NCI-H187 (cell line): ENCODE measurements at places on chromosomes 4 and X.

DNA sequence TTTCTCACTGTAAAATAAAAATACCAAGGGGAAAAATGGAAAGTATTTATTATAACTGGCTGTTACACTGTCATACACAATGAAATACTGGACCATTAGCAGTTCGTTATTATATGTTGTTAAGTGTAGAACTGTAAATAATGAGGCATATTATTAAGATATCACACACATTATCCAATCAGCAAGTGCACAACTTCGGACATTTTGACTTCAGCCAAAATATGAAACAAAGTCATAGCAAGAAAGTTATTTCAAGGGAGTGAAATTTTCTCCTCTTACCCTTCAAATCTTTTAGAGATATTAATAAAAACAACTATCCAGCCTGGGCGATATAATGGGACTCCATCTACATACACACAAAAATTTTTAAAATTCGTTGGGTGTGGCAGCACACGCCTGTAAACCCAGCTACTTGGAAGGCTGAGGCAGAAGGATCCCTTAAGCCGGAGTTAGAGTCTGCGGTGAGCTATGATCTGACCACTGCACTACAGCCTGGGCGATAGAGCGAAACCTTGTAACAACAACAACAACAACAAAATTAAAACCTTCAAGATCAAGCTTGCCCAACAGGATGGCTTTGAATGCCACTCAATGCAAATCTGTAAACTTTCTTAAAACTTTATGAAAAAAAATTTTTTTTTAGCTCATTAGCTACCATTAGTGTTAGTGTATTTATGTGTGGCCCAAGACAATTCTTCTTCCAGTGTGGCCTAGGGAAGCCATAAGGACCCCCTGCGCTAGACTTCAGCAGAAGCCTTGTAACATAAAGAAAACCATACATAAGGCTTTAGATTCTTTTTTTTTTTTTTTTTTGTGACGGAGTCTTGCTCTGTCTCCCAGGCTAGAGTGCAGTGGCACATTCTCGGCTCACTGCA is 1.3 kb upstream of the CISD2 start:
- no peak for DNase-seq

- no peak for DNase-seq
Measured at GRCh38 chr4:40720351-40720750, 29.4 kb upstream of the NSUN7 start.

DNA sequence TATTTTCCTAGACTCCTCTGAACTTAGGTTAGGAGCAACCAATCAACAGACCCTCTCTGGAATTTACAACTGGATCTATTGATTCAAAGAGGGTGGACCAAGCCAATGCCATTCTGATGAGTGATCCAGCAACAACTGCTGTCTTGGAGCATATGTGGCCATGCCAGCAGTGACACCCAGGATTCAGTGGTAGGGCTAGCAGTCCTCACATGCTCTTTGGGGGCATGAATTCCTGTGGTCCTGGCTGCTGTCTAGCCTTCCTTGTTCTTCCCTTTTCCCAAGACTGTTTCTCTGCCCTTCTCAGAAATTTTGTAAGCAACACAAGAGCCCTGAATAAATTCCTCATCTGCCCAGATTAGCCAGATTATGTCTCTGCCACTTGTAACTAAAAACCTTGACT is 61.5 kb upstream of the GATB start:
- DNase-seq: no peak

GRCh38 chr4:139367421-139368090 is 65.3 kb upstream of the NDUFC1 start:
- no peak for DNase-seq

DNA sequence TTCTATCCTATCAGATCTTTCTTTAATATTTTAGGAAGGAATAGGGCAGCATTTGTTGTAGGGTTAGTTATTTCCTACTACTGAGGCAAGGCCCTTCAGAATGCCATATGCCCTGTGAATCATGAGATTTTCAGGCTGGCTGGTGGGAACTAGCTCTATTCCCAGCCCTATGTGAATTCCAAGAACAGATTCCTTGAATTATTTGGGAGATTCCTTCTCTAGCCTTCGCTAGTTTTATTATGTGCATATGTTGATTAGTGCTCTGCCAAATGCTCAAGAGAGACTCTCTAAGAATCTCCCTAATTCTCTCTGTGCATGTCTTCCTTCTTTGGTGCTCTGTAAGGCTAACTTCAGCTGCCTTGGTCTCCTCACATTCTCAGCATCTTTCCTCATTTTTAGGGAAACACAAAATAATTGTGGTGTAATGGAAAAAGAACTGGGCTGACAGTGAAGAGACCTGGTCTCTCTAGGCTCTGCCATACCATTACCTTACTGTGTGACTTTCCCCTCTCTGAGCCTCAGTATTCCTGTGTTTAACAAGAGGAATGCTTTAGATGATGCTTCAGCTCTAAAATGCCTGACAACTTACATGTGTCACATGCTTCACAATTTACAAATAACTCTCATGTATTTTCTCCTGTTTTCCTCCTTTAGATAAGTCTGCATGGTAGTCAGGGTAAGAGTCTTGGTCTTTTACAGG is 79.7 kb downstream of the VMA21 start:
- DNase-seq: no peak

DNA sequence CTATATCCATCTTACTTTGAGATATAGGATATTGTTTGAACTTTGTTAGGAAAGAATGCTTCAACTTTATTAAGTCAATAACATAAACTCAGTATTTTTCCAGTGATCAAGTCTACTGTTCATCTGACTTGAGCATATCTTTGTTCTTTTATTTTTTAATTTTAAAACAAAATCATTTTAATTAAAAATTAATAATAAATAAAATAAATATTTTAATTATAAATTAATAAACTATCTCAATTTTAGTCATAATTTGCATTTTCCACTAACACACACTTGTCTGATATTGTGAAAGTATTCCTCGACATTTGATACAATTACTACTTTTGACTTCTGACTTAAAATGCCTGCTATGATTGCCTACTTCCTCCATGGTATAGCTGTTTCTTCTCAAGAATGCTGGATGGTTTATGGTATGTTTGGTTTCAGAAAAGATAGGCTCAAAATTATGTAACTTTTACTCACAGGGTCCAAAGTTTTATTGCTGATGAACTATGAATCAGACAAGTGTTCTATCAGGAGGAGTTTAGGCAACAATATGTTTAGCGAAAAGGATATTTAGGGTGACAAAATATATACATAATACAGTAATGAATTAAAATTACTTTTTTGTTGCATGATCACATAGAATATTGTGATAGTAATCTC is 1132.3 kb upstream of the PCDH10 start:
- DNase-seq: no peak

DNA sequence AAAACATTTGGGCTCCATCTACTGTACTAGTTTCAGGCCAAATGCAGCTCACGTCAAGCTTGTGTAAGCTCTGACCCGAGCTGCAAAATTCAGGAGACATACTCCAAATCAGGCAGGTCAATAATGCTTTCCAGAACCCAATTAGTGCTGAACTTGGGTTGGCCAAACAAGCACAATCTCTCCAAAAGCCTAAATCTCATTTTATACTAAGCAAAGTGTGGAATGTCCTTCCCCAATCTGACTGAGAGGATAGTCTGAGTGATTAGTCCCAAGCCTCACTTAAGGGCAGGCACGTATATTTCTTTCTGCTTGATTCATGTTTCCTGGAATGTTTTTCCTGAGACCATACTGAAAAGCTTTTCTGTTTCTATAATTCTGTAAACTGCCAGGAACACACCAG is 79.9 kb downstream of the NKX6-1 start:
- DNase-seq: no peak

DNA sequence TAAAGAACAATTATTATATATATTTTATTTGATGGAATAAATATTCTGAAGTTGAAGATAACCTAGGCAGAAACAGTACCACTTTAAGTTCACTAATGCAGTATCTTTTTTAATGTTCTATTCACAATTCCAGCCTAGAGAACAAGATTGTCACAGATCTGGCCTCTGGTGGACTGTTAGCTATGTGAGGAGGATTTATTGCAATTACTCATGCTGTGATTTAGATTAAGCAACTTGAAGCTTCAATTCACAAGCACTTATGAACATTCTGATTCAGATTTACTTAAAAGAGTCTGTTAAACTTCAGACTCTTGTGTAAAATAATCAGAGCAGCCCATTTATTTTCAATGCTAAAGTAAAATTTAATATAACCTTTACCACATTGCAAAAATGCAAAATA is 1489.8 kb downstream of the STIM2 start:
- no peak for DNase-seq

- DNase-seq: no peak
Measured at GRCh38 chrX:6679988-6680387, 145.1 kb upstream of the VCX3A start.

DNA sequence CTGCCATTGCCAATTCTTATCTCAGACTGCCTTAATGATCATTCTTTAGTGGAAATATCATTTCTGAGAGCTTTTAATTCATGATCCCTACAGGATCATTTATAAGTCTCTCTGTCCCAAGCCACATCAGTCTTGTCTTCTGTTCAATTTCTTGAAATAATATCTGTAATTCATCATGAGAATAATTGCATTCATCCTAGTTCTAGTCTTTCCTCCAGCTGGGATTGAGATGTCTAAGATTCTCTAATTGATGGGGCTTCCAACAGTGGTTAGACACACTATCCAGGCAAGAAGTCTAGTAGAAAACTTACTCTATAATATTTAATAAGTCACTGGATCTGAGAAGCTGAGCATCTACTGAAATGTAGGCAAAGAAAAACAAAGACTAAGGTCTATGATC is 854.7 kb upstream of the ADGRL3 start:
- DNase-seq: no peak

- no peak for DNase-seq
Measured at GRCh38 chr4:121070274-121070673, 2.1 kb downstream of the NDNF start.

DNA sequence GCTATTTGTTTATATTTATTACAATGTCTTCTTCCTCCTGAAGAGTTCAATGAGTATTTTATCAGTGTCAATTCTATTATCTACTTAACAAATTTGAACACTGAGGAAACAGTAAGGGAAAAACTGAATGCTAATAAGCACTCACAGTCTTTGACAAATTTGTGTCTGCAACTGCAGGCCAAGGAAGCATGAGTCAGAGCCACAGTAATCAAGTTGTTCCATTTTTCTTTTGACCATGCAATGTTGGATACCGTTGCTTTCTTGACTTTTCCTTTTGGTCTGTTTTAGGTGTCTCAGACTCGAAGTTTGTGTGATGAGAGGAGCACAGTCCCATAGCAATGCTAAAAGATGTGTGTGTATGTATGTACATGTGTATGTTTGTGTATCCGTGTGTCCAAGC is 359.6 kb downstream of the IL1RAPL1 start:
- DNase-seq: no peak

DNA sequence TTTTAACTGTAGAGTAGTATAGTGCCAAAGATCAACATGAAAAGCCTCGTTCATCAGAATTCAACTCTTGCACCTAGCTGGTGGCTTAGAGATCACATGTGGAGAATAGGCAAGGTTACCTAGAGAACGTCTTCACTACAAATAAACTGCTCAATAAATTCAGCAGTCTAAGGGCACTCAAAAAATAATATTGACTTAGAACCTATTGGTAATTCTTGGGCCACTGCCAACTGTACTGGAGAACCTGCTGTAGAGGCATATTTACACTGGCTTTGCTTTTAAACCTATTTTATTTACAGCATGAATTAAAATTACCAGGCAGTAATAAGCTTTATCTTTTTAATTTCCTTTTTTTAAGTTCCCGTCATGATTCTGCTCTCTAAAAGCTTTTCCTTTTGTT is 343.7 kb downstream of the PDHA2 start:
- no peak for DNase-seq

DNA sequence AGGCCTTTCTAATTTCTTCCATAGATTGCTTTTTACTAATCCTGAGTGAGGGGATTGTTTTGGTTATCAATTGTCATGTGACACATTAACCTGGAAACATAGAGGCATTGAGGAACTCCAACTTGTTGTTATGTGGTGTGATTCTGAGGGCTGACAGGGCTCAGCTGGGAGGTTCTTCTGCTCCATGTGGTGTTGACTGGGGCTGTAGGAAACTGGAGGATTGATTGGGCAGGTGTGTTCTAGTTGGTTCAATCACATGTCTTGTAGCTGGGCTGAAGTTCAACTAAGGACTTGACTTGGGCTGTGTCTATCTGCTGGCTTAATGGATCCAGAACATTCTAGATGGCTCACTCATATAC is 10.8 kb upstream of the CRLF2 start:
- no peak for DNase-seq

GRCh38 chr4:149781150-149781549 is 34.5 kb downstream of the IQCM start:
- DNase-seq: no peak

DNA sequence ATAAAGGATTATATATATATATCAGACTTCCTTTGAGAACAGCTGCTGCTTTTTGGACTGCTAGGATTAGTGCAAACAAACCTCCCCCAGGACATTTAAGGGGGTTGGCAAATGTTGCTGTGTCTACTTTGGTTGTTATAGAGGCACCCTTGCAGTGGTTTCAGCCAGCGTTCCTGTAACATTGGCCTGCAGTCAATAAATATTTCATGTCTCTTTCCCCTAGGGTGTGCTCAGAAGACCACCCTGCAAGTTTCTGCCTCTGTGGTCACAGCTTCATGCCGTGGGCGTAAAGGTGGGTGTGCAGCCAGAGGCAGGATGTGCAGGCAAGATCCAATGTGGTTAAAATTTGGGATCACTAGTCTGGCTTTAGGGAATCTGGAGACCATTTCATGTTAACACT is 28.9 kb downstream of the FGF5 start:
- no peak for DNase-seq

DNA sequence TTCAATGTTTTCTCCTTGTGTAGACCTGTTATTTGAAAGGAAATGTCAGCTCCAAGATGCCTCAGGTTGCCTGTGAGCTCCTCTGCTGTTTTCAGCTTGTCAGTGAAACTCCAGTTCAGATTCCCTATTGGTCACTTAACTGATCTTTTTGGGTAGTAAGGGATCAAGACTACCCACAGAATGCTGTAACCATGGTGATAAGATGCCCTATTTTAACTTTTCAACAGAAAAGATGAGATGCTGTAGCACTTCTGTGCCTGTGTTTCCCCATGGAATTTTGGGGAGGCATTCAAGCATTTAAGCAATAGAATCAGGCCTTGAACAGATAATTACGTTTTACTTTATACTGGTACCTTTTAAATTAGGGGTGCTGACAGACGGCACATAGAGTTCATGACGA is 106.6 kb upstream of the H2AZ1 start:
- no peak for DNase-seq

GRCh38 chr4:98619180-98619579 is 39.2 kb downstream of the TSPAN5 start:
- DNase-seq: no peak

DNA sequence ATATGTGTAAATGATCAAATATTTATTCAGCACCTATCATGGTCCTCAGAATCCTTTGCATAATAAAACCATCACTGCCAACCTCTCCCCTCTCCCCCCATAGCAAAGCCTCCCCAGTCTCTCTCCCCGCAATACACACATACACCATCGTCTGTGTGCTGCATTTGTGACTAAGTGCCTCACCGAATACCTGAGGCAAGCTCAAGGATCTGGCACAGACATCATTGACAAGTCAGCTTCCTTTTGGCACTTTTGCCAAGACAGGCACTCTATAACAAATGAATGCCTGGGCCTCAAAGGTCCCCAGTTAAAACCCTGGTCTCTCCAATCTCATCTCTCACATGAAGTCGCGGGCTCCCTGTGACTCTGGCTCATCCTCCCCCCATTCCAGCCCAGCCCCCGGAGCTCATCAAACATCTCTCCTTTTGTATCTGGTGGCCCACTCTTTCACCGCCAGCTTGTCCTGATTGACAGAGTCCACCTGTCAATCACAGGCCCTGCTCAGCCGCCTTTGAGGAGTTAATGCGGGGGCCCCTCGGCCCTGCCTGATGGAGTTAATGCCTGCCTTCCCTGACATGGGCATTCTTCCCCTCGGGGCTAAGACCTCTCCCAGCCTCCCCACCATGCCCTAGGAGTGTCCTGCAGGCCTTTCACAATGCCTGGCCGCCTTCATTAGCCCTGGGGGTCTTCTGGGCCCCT is 135.8 kb upstream of the ATP6AP2 start:
- DNase-seq: no peak
